Hepatocyte (in vitro differentiated cells): ENCODE measurements at places on chromosomes 16 and 17. TPM values are rescaled to one million over a fixed set of nuclear protein-coding genes. Genes with fewer than 3 reads are reported as not detected.

The CCL4 gene
- total RNA-seq: 1.8 and 5.8 TPM in 2 replicates

The SLC22A31 gene
- 1.6 and 2.2 TPM in 2 replicates for total RNA-seq

DNA sequence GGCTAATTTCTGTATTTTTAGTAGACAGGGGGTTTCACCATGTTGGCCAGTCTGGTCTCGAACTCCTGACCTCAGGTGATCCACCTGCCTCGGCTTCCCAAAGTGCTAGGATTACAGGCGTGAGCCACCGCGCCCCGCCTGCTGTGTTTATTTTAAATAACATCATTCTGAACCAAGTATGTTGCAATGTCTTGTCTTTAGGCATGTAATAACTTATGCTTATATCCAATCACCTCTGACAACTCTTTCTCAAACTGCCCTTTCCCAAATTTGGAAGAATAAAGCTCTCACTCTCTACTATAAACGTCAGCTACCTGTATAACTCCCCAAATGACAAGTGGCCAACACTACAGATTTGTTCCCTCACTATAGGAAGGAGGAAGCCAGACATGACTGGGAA is 103.1 kb upstream of the FA2H start:
- no peak for DNase-seq

- DNase-seq: no peak
Measured at GRCh38 chr17:43984521-43984920, 19.9 kb upstream of the NAGS start.

- no peak for DNase-seq
Measured at GRCh38 chr17:58310511-58311428, 17.8 kb downstream of the TSPOAP1 start.

- peak; percentile 97 for DNase-seq
Measured at GRCh38 chr16:3059041-3059722, 6.3 kb upstream of the IL32 start.

DNA sequence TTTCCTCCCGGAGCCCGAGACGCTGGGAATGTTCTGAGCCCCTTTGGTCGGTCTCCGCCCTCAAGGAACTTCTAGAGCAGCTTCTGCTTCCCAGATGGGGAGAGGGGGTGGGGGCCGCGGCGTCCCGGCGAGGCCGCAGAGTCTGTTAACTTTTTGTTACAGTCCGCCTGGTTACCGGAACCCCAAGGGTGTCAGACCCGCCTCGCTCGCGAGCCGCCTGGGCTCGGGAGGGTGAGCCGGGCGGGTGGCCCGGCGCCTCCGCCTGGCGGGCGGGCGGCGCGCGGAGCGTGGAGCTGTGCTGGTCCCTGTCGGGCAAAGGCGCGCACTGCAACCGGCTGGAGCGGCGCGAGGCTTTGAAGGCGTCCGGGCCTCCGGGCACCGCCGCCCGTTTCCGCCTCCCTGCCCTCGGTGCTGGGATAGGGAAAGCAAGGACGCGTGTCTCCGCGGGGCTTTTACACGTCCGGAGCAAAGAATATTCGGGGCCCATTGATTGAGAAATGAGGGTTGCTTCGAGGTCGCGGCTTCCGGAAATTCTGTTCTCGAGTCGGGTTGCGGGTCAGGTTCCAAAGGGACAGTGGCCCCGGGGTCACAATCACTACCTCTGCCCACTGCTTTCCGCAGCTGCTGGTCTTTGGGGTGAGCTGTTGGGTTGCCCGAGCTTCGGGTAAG is 1.7 kb downstream of the HS3ST3B1 start:
- peak; percentile 95 for DNase-seq

DNA sequence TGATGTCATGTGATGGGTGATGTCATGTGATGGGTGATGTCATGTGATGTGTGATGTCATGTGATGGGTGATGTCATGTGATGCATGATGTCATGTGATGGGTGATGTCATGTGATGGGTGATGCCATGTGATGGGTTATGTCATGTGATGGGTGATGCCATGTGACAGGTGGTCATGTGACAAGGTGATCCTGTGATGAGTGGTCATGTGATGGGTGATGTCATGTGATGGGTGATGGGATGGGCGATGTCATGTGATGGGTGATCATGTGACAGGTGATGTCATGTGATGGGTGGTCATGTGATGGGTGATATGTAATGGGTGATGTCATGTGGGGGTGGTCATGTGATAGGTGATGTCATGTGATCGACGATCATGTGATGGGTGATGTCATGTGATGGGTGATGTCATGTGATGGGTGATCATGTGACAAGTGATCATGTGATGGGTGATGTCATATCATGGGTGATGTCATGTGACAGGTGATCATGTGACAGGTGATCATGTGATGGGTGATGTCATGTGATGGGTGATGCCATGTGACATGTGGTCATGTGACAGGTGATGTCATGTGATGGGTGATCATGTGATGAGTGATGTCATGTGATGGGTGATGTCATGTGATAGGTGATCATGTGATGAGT is 17.2 kb downstream of the CD300LB start:
- DNase-seq: peak; percentile 29

- DNase-seq: no peak
Measured at GRCh38 chr17:45873728-45874127, 20.6 kb upstream of the MAPT start.

DNA sequence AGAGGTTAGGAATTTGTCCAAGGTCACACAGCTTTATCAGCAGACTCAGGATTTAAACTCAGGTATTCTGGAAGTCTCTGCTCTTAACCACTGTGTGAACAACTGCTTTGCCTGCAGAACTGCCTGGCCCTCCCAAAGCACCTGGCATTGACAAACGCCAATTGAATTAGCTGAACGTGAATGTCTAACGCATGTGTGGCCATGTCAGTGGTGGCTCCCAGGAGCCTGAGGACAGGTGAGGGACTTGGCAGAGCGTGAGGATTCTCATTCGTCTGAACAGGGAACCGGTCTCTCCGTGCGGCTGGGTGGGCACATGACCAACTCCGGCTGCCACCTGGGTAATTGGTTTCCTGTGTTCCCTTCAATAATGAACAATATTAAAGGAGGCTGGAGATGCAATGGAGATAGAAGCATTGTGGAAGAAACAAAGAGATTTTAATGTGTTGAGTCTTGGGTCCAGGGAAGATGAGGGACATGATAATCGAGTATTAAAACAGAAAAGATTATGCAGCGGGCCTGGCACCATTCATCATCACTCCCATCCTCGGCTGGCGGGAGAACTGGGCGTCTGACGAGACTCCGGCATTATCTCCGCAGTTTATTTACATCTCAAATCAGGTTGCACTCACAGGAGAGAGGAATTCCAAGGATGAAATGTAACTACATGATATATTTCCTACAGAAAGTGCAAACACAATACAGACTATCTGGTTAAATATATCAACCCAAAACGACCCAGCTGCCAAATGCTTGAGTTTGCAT is 113.5 kb downstream of the NPIPB5 start:
- DNase-seq: no peak

GRCh38 chr16:12494661-12495060 is 309.0 kb downstream of the CPPED1 start:
- DNase-seq: no peak

DNA sequence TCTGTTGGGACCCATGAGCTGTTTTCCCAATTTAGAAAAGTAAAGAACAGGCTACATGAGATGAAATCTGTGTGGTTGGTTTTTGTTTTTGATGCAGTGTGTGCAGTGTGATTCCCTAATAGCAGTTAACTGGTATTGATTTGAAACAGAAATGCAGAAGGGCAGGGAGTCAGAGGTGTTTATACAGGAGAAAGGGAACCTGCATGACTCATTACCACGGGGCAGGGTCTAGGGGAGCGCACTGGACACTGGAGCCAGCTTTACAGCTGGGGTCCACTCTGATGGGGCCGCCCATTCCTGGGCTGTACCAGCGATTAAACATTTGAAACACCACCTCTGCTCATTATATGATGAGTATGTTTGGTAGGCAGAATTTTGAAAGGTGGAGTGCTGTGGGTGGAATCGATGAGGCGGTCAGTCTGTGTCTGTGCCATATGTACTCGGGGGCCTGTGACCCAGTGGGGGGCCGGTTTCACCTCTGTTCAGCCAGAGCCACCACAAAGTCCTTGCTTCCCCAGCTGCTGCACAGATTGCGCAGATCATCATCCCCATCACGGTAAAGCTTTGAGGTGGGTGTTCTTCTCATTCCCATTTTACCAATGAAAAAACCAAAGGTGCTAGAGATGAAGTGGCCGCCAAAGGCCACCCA is 142.5 kb downstream of the CMIP start:
- no peak for DNase-seq

DNA sequence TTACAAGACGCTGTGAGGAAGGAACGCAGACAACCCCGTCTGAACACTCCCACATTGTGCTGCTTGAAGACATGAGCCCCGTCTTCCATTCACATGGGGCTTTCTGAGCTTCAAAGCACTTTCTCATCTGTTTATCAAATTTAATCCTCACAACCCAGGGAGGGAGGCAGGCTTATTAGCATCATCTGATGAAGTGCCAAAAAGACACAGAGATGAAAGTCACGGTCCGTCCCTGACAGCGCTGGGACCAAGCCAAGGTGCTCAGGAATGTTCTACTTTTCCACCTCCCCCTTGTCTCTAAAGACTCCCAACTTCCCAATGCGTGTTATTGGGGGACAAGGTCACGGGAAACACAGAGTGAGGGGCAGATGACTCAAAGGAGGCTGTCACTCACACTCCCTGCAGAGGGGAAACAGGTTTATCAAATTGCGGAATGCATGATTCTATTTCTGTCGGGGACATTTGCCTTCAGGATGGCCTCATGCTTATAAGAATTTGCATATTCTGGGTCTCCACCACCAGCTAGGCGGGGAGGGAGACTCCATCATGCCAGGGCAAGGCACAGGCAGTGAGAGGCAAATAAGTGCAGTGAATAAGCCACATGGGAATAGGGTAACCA is 10.7 kb downstream of the XYLT1 start:
- DNase-seq: no peak

DNA sequence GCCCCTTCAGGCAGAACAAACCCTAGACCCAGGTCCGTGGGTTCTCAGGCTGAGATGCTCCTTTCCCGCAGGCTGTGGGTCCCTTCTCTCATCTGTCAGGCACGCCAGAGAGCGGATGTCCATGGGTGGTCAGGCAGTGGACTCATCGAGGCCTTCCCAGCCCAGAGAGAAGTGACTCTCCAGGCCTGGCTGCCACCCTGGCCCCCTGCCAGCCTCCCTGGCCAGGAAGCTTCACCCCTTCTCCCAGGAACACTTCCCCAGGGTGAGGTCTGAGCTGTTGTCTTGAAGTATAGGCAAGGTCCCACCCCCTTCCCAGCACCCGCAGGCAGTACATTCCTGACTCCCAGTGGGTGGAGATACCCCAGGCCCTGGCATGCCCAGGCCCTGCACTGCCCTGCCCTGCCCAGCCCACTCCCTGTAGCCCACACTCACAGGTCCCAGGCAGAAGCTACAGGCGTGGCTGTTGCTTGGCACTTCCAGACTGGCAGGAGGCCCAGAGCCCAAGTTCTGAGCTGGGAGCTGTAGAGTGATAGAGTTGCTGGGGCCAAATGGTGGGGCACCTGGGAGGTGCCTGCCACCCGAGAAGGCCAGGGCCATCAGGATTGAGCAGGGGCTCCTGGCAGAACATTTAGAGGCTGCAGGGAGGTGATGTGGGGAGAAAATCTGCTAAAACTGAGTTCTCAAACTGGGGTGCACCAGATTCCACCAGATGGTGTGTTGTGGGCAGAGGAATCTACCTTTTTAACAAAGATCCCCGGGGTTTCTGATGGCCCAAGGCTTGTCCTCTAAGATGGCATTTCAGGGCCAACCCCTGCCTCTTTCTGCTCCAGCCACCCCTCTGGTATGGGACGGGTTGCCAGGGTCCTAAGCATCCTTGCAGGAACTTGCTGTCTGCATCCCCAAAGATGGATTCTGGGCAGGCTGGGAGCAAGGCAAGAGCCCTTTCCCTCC is 6.7 kb downstream of the ITGA3 start:
- no peak for DNase-seq

- DNase-seq: no peak
Measured at GRCh38 chr17:4908301-4908700, 5.4 kb upstream of the CHRNE start.
